ENCODE measurements at places on chromosomes 16 and 17.
A peak's percentile ranks its signal among the peaks of the same experiment; 100 is the strongest.

DNA sequence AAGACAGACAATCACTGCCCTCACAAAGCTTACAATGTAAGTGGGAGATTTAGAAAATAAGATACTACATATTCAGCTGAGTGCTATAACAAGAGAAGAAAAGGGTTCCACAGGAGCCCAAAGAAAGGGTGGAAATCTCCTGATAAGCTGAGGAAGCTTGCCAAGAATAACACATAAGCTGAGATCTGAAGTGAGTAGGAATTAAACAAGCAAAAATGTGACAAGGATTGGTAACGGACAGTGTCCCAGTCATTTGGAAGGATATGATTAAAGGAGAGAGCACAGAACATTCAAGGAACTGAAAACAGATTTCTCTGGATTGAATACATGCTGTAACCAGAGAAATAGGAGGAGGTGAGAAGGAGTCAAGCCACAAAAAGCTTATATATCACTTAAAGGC lies 13.0 kb downstream of the CDYL2 start:
- no peak for DNase-seq

DNA sequence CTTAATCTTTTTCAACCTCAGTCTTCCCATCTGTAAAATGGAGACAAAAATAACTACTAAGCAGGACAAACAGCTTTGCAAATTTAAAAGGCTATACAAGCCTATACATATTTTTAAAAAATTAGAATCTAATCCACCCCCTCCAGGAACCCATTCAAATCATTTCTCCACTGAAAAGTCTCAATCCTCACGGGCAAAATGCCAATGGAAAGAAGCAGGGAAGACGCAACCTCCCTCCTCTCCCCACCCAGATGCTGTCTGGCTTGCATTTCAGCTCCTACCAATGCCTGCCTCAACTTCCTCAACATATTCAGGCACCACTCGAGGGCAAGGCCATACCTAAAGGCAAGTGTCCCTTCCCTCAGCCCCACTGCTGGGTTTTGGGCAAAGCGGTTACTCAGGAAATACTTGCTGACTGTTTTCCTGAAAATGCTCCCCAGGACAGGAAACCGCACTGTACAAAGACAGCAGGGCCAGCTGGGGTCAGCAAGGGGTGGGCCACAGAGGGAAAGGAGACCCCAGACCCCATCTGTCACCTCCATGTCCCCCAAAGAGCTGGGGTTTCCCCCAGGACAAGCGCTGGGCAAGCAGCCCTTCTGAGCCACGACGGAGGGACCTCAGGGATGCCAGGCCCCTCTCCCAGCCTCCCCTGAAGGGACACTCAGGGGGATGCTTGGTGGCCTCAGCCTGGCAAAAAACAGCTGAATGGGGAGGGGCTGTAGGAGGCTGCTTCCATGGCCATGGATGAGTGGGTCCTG lies 47.7 kb upstream of the DOC2B start:
- no peak for DNase-seq

- DNase-seq, result no peak
Measured at GRCh38 chr17:57752031-57752905, 7.2 kb upstream of the CCDC182 start.

DNA sequence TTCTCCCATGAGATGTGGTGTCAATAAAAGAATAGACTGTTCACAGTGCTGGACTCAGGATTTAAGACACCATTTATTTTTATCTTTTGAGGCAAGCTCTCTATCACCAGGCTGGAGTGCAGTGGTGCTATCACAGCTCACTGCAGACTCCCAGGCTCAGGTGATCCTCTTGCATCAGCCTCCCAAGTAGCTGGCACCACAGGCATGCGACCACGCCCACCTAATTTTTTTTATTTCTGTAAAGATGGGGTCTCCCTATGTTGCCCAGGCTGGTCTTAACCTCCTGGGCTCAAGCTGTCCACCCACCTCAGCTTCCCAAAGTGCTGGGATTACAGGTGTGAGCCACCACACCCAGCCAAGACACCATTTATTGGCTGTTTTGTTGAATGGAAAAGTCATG lies 18.6 kb upstream of the DRG2 start:
- no peak for DNase-seq

GRCh38 chr16:695355-696089 lies 5.3 kb upstream of the WDR24 start:
- no peak for DNase-seq

GRCh38 chr17:57170866-57171265 lies 85.5 kb upstream of the MSI2 start:
- no peak for DNase-seq

- DNase-seq, result peak; percentile 32
Measured at GRCh38 chr16:87806641-87807546, 41.1 kb upstream of the KLHDC4 start.

DNA sequence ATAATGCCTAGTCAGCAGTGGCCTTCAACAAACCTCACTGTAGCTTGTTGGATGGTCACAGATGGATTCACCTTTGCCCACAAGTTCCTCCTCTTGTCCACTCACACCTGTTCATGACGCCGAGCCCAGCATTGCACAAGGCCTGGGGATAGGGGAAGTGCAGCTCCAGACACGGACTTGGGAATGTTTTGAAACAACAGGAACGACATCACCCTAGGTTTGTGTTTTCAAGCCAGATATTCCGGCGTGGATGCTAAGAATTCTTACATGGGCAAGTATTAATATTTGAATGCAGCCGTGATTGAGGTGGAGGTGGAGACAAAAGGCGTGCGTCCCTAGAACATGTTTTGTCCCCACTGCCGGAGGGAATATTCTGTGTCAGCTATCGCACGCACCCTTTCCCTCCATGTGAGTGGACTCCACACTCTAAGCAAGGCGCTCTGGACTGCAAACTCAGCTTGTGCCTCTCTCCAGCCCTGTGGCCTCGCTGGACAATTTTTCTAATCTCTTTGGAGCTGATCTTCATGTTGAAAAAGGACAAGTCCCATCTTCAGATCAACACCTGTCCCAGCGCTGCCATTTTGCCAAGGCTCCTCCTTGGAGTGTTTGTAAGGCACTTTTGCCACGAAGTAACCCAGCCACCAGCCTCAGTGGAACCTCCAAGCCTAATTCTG lies 2.0 kb upstream of the BANP start:
- DNase-seq, result no peak

DNA sequence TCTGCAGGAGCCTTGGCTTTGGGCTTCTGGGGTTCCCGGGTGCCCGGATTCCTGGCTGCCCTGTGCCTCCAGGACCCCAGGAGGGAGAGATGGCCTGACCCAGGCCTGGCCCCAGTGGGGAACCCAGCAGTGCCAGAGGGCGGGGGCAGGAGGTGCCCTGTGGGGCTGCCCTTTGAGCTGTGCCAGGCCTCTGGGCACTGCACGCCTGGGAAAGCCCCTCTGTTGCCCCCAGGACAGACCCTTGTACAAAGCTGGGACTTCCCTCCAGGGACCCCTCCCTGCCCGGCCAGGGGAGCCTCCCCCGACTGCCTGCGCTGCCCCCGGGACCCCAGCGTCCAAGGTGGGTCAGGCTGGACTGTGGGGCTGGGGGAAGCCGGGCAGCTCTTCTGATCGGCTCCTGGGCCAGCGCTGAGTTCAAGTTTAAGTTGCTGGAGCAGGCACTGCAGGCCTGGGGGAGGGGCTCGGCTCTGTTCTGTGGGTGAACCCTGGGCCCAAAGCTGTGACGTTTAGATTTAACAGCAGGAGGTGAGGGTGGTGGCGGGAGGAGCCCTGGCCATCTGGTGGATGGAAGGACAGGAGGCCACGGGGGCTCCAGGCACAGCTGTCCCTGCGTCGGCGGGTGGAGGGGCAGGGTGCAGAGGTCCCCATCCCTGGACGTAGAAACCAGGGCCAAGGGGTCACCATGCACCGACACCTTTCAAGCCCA lies 27.6 kb upstream of the C1QTNF8 start:
- no peak for DNase-seq

DNA sequence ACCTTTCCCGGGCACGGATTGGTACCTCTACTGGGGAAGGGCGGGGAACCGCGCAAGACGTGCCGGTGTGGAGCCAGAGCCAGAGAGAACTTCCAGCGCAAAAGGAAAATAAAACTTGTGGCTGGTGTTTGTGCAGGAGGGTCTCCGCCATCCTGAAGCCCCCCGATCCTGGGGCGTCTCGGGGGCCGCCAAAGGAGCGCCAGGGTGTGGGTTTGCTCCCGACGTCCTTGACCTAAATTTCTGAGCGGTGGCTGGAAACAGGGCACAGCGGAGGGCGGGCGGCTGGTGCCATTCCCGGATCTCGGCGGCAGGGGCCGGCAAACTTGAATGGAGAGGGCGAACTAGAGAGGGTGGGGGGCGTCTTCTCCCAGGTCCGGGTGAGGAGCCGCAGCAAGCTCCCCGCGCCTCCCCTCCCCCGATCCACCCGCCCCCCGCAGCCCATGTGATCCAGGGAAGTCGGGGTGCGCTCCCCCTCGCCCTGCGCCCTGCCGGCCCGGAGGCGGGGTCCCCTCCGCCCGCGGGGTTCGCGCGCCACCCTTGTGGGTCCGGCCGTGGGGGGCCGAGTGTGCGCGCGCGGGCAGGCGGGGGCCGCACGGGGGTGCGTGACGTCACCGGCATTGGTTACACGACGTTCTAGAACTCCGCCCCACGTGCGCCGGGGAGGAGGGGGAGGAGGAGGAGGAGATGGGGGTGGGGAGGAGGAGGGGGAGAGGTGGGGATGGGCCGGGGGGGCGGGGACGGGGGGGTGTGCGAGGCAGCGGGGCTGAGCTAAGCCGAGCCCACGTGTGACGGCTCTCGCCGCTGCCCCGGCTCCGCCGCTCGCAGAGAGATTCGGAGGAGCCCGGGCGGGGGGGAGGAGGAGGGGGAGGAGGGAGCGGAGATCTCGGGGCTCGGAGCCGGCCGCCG lies at the start of gene MSI2:
TSS of gene MSI2 (plus strand) at position 748 of the 906 bp plus-strand sequence. CDS start 220 bp downstream, outside the sequence.
- DNase-seq, result peak; percentile 86

DNA sequence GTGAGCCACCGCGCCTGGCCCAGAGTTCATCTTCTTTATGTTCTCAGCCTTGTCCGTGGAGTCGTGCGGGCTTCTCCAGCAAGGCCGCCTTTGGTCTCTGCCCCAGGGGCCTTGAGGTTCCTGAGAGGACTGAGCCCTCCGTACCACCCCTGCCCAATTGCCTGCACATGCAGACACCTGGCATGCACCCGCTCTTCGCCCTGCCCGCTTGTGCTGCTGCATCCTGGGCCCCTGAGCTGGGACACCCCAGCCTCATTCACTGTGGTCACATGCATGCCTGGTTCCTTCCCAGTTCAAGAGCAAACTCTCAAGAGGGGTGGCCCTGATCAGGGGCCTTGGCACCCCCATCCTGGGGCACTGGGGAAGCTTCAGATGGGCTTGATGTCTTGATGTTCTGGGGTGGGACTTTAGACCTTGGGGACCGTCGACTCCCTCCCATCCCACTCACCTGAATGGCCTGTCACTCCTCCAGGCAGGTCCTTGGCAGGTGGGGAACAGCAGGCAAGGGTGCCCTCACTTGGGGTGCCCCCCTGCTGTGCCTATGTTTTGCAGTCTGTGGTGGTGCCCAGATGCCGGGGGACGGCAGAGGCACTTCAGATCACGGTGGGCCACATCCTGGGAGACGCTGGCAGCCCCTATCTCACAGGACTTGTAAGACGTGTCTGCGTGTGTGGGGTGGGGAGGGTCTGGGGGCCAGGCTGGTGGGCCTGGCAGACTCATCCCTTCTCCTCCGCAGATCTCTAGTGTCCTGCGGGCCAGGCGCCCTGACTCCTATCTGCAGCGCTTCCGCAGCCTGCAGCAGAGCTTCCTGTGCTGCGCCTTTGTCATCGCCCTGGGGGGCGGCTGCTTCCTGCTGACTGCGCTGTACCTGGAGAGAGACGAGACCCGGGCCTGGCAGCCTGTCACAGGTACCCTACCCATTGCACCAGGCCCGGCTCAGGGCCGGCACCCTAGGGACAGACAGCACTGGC lies 12.7 kb upstream of the SPNS2 start:
- DNase-seq, result no peak

DNA sequence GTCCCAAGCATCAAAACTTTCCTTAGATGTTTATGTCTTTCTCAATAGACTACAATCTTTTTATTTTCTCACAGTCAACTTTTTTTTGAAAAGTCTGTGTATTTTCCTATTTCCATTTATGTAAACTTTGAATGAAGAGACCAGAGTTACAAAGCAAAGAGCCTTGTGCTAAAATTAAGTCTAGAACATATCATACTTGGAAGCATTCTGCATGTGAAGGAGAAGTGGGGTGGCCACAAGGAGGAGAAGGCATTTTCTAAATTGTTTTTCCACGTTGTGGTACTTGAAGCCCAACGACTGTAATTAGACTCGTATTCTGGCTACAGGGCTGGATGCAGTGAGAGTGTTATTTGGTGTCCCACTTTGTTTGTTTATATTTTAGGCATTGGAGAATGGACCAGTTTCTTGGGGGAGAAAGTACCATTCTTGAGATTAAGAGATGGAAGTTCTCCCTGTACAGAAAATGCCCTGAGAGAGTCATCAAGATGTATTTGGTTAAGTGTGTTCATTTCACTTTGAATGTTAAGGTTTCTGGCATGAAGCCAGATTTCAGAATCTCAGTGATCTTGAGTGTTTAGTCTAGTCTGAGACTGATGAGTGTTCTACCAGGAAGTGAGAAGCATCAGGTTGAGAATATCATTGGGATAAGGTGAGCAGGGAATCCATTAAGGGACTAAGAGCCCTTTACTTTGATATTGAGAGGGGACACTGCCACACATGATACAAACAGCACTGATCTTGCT lies 71.6 kb downstream of the MAP2K6 start:
- DNase-seq, result no peak

- DNase-seq, result no peak
Measured at GRCh38 chr16:85528528-85529387, 84.4 kb upstream of the GSE1 start.

DNA sequence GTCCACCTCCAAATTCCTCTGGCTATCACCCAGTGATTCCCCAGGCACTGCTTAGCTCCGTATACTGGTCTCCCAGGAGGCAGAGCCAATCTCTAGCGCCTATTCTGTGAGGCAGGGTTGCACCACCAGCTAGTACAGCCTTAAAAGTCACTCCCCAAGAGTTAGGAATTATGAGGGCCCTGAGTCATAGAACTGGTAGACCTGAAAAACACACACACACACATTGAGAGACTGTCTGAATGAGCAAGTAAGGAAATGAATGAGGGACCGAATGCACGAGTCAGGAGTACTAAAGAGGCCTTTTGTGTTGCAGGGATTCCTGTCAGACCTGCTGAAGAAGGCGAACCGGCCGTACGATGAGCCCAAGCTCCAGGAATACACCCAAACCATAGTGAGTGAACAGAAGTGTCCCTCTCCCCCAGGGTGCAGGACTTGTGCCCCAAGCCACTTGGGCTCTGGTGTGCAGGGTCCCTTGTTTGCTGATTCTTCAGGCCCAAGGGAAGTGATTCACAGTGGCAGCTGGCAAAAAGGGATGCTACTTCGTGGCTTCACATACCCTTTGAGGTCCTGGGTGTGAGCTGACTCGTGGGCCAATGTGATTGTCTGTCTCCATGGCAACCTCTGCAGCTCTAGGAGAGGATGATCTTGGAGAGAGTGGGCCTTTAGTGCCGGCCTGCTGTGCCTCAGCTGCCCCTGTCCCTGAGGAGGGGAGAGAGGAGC lies 24.7 kb downstream of the CALB2 start:
- DNase-seq, result no peak

DNA sequence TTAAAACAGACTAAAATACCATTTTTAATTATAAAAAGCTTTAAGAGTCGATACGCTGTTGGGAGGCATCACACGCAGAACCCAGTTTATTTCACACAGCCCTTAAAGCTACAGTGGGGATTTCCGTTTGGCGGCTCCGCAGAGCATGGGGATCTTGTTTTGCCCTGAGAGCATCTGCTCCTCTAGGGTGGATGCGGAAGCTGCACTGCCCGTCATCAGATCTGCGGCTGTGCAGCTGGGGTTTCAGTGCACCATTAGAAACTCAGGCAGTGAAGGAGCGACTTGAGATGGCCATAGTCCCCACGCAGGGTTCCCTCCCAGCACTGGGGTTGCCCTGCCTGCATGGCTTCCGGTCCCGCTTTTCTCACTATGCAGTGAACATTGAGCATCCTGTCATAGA lies 62.2 kb upstream of the CHMP6 start:
- DNase-seq, result no peak

GRCh38 chr17:8844229-8845218 lies 22.9 kb downstream of the PIK3R6 start:
- DNase-seq, result no peak

Measured in anterior cingulate cortex (tissue), 58 donors.